ENCODE measurements at places on chromosomes 6 and 20.

DNA sequence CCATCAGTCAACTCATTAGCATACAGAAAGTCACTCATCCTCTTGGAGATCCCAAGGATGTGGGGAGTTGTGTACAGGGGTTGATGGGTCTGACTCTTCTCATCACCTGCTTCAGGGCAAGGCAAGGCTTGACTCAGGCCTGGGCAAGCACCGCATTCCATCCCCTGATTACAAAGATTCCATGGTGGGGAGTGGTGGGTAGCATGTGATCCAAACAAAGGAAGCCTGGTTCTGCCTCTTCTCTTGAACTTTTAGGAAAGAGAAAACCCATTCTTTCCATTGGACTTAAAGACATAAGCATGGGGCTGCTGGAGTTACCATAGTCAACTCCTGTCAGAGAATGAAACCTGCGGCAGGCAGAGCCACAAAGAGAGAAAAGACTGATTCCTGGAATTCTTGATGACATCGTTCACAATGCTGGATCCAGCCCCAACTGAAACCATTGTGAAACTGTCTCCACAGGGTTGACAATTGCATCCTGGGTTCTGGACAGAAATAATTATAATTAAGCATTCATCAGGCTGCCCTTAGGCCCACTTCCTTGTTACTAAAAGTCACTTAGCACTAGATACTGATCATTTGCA is 235.8 kb upstream of the KCNG1 start:
- DNase-seq: no peak

DNA sequence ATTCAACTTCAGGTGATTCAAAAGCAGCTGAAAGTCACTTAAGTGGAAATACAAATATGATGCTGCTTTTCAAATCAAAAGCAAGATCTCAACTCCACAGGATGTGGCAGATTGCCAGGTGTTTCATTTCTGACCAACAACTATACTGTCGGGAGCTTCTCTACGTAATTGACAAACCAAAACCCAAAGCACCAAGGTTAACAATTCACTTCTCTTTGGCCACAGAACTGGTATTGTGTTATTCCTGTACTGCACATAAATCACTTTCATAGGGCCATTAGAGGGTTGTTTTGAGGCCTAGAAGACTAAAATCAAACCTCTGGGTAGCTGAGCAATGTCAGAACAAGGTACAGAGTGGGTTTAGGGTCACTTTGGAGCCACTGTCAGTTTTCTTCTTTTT is 169.7 kb downstream of the HAO1 start:
- no peak for DNase-seq

DNA sequence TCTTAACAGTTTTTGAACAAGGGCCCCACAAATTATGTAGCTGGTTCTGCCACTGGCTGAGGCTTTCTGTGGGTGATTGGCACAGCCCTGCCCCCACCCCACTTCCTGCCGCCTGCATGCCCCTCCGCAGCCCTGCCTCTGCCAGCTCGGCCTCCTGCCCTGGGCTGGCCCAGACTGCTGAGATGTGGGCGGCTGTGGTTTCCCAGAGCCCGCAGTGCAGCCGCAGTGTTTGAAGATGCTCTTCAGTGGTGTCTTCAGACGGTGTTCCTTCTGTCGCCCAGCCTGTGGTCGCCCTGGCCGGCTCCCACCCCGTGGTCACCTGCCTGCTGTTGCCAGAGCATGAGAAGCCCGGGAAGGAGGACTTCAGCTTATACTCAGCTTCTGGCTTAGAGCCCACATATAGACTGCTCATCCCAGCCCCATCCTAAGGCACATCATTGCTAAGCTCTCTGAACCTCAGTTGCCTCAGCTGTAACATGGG is 154.3 kb downstream of the VEGFA start:
- no peak for DNase-seq

- DNase-seq: no peak
Measured at GRCh38 chr6:154367336-154367735, 10.7 kb upstream of the IPCEF1 start.

DNA sequence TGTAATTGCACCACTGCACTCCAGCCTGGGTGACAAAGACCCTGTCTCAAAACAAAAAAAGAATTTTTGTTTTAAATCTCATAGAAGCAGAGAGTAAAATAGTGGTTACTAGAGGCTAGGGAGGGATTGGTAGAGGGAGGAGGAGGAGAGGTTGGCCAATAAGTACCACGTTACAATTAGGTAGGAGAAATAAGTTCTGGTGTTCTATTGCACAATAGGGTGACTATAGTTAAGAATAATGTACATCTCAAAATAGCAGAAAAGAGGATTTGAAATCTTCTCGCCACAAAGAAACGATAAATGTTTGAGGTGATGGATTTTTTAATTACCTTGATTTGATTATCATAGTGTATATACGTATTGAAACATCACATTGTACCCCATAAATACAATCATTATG is 27.1 kb upstream of the TOP1 start:
- DNase-seq: no peak

DNA sequence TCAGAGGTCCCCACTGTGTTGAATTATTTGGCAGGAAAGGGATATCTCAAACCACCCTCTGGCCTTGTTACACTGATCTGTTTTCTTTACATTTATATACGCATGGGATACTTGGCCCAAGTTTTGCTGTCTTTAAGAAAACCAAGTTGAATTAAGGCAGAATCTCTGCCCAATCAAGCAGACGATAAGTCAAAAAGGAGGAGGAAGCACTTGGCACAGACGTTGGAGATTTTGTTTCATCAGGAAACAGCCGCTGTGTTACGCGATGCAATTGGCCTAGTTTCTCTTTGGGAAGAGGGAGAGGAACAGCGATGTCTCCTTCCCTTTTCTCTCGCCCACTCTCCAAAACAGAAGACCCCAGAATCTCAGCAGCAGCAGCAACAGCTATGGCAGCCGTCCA is 20.2 kb upstream of the NAA20 start:
- no peak for DNase-seq

DNA sequence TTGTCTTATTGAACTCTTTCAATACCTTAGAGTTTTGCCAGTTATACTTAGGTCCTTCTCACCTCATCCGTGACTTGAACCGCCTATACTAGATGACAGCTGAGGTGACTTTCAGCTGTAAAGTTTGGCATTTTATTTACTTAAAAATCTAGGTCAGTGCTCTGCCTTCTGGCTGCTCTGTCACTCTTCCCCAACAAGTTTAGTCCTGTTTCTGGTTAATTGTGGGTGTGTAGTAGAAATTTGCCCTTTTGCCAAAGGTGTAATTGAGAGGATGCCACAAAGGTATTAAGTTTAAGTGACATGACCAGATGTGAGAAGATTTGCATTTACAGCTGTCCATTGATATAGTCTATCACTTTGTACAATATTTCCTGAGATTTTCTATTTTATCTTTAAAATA is 106.2 kb downstream of the FARS2 start:
- no peak for DNase-seq

GRCh38 chr6:151497905-151498304 is 4.1 kb downstream of the CCDC170 start:
- no peak for DNase-seq

DNA sequence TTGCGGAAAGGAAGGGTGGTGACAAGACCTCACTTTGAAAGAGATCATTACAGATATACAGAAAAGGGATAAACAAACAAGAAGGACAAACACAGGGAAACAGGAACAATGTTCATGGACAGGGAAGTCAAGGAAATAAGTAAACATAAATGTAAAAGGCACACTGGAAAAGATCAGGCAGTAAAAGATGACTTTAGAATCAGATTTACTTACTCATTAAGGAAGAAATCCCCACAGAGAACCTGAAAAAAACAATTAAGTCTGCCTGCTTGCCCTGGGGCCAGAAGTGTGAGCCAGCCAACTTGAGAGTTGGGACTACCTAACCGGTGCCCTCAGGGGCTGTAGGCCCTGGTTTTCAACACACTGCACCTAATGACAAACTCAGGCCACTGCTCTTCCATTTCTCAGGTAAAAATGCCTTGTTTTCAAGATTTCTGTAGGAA is 1.7 kb downstream of the APMAP start:
- no peak for DNase-seq

GRCh38 chr20:40644863-40645262 is 44.2 kb downstream of the MAFB start:
- no peak for DNase-seq

- no peak for DNase-seq
Measured at GRCh38 chr20:33875055-33875454, 63.9 kb downstream of the CHMP4B start.

DNA sequence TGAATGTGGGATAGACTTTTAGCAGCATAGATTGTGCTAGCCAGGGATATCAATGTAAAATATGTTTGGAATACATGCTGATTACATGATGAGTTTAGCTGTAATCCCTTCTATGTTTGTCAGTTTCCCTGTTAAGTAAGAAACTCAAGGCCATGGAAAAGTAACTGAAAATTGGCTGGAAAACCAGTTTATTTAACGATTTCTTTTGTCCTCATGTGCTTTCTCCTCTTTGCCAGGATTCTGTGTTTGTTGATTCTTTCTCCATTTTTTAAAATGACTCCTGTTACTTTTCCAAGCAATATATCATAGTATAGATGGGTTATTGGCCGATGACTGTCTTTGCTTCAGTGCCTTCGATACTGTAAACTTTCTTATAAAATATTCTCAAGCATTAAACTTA is 87.5 kb downstream of the SAMD5 start:
- no peak for DNase-seq

DNA sequence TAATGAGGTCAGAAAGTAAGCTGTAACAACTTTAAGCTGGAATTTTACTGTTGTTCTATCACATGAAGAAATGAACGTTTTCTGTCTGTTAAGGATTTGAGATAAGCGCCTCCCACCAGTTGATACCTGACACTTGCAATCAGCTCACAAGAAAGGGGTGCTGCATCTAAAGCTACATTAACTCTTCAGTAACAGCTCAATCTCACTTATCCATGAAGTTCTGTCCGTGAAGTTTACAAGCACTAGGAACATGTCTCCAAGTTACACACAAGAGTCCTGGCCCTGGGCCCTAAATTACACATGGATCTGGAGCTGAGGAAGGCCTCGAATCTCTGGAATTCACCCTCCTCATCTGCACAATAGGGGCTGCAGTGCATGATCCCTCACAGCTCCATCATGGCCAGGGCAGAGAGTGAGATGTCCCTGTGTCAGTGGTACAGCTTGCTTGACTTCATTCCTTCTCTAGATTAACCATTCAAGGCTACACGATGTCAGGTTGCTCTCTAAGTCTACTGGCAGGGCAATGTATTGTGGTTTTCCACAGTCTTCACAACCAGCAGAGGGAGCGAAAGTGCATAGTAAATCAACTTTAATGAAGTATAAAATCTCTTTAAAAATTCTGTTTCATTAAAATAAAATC is 182.4 kb upstream of the MCHR2 start:
- DNase-seq: no peak

DNA sequence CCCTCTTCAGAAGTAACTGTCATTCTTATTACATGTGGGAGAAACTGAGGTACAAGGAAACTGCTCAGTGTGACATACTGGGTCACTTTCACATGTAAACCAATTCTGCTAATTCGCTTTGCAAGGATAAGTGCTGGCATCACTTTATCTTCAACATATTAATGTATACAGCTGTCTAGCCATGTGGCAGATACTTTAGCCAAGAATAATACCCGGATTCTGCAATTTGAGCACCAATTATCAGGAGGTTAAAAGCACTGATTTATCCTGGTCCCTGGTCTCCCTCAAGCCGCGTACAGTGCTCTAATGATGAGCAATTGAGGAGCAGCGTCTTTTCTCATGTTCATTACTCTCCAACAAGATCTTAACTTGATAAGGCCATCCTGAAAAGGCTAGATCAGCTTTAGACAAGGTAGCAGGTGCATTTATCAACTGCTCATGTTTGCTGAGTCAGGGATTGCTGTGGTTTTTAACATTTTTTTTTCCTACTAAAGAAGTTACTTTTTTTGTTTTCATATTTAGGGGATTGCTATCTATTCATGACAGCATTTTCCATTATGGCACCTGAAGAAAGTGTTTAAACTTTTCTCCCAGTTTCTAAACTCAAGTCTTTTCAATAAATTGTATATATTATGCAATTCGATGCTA is 1066.3 kb upstream of the MAP3K7 start:
- no peak for DNase-seq
